ENCODE measurements at places on chromosomes 11 and 22.

DNA sequence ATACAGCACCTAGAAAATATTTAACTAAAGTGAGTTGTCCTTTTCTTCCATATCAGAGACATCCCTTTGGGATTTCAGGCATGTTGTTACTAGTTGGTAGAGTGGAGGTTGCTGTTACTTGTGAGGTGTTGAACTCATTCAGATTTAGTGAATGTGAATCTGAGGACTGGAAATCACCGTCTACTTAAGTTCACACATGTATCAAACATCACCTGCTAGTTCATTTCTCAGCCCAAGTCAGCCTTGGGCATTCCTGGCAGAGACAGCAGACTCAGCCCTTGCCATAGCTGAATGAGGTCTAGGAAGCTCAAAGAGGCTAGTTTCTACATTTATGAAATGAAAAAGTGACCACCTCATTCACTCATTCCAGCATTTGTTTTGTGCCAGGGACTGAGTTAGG is 9.7 kb downstream of the KDELR3 start:
- no peak for DNase-seq

- DNase-seq: peak; percentile 43
These were observed 20.0 kb downstream of the DAGLA start for GRCh38 chr11:61700212-61700611.

- DNase-seq: no peak
These were observed 266.7 kb downstream of the TMEM135 start for GRCh38 chr11:87304412-87304811.

GRCh38 chr11:113019711-113020110 is 58.5 kb downstream of the NCAM1 start:
- DNase-seq: no peak

- no peak for DNase-seq
These were observed 6.0 kb upstream of the STT3A start for GRCh38 chr11:125586623-125587022.

- DNase-seq: no peak
These were observed 63.0 kb downstream of the P4HA3 start for GRCh38 chr11:74248469-74248868.

- DNase-seq: peak; percentile 49
These were observed 292.3 kb downstream of the METTL15 start for GRCh38 chr11:28400331-28401100.

- no peak for DNase-seq
These were observed 454.6 kb downstream of the SOX6 start for GRCh38 chr11:15901790-15902189.

GRCh38 chr22:31968022-31968421 is 23.7 kb downstream of the YWHAH start:
- no peak for DNase-seq

- no peak for DNase-seq
These were observed at the start of gene FXYD2 for GRCh38 chr11:117824571-117825537. Gene FXYD2 (minus strand): TSS chr11:117824744. CDS start chr11:117824678, 66 bp downstream.

DNA sequence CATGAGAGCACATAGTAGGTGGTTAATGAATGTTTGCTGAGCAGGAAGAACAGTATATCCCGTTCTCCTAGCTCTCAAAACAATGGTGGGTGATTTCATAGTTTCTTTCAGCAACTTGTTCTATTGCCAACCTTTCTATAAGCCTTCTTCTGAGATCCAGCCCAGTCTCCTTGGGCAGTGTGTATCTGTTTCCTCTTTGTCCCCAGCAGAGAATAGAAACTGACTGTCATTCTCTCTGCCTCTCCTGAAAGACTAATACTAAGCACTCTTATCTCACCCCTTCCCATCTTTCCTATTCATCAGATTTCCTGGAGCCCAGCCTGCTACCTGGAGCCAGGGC is 272.9 kb downstream of the ST3GAL4 start:
- DNase-seq: no peak

Measured in fibroblast of skin of back (primary cell).